ENCODE measurements at places on chromosomes 4 and X.

DNA sequence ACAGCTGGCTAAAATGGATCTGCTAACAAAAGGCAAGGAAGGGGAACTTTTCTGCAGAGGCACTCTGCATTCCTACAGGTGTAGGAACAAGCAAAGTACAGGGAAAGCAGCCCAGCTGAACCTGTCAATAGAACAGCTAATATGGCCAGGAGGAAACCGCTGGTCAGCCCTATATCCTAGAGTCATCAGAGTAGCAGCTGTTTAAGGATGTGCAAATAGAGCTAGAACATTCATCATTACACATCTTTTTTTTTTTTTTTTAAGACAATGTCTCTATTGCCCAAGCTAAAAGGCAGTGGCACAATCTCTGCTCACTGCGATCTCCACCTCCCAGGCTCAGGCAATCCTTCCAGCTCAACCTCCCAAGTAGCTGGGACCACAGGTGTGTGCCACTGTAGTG, 163.0 kb downstream of the BTC start:
- DNase-seq, result no peak

- no peak for DNase-seq
Measured at GRCh38 chr4:154942176-154942575, 161.1 kb downstream of the RBM46 start.

DNA sequence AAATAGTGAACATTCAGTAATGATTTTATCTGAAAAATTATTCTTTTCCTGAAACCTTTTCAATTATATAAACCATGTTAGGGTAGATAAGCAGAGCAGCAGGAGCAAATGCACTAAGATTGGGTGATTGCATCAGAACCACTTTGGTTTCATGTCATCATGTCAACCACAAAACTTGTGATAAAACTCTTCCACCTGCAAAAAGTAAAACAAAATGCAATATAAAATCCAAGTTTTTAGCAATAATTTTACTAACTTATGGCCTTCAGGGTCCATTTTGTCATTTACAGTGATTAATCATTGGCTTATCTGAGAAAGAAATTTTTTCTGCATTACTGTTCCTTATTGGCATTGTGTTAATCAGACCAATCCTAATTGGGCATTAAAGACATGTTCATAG, 42.4 kb downstream of the NHS start:
- DNase-seq, result no peak

DNA sequence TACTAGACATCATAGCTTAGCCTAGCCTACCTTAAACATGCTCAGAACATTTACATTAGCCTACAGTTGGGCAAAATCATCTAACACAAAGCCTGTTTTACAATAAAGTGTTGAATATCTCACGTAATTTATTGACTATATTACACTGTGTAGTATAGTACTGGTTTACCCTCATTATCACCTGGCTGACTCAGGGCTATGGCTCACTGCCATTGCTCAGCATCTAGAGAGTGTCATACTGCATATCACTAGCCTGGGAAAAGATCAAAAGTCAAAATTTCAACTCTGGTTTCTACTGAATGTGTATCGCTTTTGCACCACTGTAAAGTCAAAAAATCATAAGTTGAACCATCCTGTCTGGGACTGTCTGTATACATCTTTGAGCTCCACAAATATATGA, 78.6 kb downstream of the CEP44 start:
- DNase-seq, result no peak

DNA sequence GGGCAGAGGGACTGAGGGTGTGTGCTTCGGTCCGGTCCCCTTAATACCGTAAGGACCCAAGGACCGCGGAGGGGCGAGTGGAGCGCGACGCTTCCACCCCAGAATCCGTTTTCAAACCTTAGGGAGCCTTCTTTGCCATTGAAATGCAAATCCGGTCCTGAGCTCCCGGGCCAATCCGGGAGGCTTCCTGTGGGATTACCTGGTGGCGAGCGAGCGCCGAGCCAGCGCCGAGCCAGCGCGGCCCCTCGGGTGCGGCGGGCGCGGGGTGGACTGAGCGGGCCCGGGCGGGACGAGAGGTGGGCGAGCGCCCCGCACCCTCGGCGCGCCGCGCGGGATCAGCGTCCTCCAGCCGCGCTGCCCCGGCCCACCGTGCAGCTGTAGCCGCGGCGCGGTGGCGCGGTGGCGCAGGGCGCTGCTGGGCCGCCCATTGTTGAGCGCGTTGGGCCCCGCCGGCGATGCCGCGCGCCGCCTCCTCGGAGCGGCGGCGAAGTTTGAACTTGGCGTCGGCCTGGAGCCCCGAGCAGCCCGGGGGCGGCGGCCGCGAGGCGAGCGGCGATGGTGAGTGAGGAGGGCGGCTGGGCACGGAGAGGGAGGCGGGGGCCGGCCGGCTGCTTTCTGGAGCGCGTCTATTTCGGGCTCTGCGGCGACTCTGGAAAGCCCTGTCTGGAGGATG, 208.7 kb downstream of the SOWAHB start:
- DNase-seq, result peak; percentile 37

- no peak for DNase-seq
Measured at GRCh38 chr4:7095611-7096155, 27.8 kb upstream of the GRPEL1 start.

DNA sequence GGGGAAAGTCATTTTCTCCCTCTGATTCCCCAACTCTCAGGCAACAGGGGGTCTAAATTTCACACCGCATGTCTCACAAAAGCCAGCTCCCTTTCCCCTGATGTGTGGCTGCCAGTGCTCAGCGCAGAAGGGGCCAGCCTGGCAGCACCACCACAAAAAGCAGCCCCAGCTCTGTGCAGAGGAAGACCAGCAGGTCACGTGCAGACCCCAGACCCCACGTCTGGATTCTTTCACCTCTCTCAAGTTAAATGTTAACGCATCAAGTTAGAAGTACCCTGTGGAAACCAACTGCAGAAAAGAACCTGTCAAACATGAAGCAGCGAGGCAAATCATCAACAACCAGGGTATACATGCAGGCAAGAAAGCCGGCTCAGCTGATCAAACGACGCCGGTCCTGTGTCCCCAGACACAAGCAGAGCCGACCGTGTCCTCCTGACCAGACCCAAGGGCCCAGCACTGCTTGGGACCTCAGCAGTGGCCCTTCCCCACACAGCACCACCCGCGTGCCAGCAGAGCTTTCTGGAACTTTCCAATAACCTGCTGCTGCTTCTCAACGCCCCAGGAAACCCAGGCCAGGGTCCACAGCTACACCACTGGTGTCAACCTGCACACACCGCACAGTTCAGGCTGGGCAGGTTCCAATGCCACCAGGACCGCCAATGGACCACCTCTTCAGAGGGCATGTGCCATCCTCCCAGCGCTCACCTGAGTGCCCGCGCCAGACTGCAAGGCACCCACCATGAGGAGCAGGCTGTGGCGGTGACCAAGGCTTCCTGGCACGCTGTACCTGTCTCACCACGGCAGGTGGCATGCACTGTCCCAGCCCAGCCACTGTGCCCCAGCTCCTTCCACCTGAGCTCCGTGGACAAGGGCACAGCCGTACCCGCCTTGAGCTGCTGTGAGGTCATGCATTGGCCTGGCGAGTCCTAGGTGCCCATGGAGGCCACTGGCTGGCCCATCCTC, 4.0 kb downstream of the LRPAP1 start:
- DNase-seq, result no peak

DNA sequence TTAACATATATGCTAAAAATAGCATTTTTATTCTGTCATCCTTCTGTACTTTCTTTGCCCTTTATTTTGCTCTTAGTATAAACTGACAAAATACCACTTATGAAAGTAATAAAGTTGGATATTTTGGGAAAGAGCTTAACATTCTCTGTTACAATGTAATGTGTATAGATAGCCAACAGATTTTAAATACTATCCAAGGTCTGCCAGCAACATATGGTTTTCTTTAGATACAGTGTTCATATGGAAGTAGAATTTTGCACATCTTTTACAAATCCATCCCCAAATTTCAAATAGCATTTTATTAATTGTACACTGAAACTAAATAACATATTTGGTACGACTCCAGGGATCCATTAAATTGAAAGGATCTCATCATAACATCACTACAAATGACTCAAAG, 268.6 kb upstream of the PCDH18 start:
- no peak for DNase-seq

GRCh38 chr4:56434599-56435139, 746 bp downstream of the PPAT start:
- peak; percentile 56 for DNase-seq

DNA sequence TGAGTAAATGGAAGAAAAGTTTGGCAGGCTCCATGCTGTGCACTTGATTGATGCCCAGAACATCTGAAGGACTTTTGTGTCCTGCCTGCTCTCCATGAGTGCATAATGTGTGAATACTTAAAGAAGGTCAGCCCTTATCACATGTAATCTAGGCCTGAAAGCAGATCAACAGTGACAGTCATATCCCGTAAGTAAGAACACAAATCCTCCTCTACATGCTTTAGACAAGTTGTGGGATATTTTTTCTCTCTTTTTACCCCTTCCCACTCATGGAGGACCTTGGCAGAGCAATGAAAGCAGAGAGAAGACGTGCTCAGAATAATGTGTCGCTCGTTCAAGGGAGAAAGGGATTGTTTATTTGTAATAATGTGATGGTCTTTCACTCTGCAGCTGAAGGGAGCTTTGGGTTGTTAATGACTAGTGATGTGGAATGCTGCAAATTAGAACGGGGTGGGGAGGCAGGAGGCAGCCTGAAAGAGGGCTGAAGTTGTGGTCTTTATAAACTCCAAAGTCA, 286.6 kb downstream of the BMPR1B start:
- DNase-seq, result no peak

DNA sequence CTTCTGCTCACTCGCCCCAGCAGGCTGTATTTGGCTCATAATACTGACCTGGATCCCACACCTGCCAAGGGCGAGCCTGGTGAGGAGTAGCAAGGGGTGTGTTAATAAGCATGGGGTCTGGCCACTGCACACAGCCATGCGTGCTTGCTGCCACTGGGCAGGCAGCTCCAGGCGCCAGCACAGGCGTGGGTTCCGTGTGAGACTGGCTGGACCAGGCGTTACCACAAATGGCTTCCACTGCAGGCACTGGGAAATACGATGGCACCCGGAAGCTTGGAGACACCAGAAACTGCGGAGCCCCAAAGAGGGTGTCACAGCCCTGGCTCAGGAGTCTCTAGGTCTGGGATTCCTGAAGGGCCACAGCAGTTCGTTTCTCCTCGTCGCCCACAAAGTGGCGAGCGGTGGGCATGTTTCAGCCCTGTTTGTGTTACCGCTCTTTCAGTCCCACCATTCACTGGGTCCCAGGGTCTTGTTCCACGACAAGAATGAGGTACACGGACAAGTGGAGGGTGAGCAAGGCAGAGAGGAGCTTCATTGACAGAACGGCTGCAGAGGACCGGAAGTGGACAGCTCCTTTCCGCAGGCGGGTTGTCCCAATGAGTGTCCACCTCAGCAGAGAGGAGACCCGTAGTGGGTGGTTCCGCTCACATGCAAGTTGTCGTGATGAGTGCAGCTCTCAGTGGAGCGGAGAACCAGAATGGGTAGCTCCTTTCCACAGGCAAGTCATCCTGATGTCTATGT, 428.9 kb downstream of the EPHA5 start:
- DNase-seq, result no peak

DNA sequence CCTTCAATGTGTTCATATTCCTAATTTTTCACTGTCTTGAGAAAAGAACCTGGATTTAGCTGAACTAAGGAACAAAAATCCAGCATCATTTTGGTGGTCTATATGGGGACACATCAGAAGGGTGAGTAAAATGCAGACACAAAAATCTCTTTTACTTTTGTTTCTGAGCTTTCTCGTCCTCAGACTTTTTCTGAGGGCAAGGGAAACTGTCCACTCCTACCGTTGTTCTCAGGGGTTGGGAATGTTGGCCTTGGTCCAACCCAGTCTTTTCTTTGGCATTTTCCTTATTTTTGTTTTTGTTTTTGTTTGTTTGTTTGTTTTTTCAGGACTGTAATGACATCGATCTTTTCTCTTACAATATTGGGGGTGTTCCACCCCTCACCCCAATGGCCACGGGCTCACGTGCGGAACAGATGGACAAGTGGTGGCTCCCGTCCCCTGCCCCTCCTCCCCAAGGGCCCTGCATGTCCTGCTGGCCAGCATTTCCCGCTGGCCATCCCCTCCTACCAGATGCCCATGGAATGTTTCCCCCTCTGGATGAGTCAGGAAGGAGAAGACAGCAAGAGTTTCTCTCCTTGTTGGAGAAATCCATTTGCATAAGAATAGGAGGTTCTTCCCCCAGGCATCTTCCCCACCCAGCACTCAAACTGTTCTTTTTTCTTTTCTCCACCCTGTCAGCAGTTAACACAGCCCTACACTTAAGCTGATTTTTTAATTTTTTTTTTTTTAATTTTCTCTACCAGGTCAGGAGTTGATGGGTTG, 305.4 kb upstream of the NDST4 start:
- no peak for DNase-seq

- peak; percentile 12 for DNase-seq
Measured at GRCh38 chr4:101279377-101279871, 67.9 kb downstream of the PPP3CA start.

- no peak for DNase-seq
Measured at GRCh38 chr4:47801481-47802002, 36.3 kb downstream of the CORIN start.

GRCh38 chr4:150656891-150657290, 74.9 kb downstream of the MAB21L2 start:
- no peak for DNase-seq

DNA sequence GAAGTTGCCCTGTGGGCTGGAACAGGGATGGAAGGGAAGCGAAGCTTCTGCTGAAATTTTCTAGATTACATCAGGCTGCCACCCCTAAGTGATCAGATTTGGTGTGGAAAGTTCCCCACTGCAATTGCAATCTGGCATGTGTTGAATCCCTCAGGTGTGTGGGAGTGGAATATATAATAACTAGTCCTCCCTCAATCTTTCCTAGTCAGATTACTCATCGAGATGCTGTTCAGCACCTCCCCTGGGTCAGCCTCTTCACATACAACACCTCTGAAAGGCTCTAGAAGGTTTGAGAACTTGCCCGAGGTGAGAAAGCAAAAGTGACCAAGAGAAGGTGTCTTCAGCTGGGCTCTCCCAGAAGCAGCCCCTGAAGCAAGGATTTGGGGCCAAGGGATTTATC, 336.8 kb downstream of the BCOR start:
- DNase-seq, result peak; percentile 31

Measured in activated CD4-positive, alpha-beta T cell treated with anti-CD3 and anti-CD28 coated beads for 48 hours (primary cell).